T-cell (primary cell): ENCODE measurements at places on chromosomes 2 and 18.
A peak's percentile ranks its signal among the peaks of the same experiment; 100 is the strongest.

GRCh38 chr2:86492048-86492453 lies 50.9 kb downstream of the KDM3A start:
- DNase-seq, result no peak

GRCh38 chr2:37005118-37005868 lies 39.0 kb upstream of the STRN start:
- no peak for DNase-seq

DNA sequence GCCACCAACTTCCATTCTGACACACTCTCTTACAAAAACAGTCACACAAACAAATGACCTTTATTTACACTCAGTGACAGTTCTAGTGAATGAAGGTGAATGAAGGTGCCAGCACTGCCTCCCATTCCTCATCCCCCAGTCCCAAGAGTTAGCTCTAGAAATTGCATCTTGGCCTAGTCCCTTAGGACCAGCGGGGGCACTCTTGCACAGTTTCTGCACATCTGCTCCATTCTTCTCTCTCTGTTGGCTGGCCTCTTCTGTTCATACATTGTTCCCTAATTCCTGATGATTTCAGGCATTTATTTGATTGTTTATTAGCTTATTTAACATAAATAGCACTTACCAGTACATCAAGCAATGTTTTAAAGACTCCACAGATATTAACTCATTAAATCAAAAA lies 30.9 kb downstream of the GAREM1 start:
- no peak for DNase-seq

GRCh38 chr2:47226132-47226922 lies 71.2 kb upstream of the STPG4 start:
- no peak for DNase-seq

GRCh38 chr2:23286758-23287704 lies 97.9 kb upstream of the KLHL29 start:
- DNase-seq, result no peak

- no peak for DNase-seq
Measured at GRCh38 chr2:39483534-39483933, 46.4 kb upstream of the MAP4K3 start.

- no peak for DNase-seq
Measured at GRCh38 chr2:230234845-230235244, 9.3 kb downstream of the SP140 start.

GRCh38 chr2:39696101-39696553 lies 30.4 kb downstream of the TMEM178A start:
- DNase-seq, result no peak

- no peak for DNase-seq
Measured at GRCh38 chr2:20600756-20601325, 50.1 kb downstream of the HS1BP3 start.

GRCh38 chr18:11150271-11150615 lies 874 bp upstream of the PIEZO2 start:
- no peak for DNase-seq

DNA sequence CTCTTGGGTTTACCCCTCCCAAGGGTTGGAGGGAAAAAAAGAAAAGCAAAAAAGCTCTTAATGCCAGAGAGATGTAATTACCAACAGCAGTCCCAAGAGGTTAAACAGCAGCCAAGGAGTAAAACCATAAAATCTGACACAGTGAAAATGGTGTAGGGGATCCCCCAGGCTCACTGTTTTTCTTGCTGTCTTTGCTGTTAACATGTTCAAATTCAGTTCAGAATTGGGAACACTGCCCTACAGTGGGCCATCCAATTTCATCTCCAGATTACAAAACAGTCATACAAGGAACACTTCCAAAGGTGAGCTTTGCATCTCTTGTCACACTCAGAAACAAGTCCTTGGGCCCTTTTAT lies 54.5 kb downstream of the PLEKHM3 start:
- DNase-seq, result no peak

GRCh38 chr2:57437077-57437476 lies 609.5 kb upstream of the VRK2 start:
- no peak for DNase-seq

DNA sequence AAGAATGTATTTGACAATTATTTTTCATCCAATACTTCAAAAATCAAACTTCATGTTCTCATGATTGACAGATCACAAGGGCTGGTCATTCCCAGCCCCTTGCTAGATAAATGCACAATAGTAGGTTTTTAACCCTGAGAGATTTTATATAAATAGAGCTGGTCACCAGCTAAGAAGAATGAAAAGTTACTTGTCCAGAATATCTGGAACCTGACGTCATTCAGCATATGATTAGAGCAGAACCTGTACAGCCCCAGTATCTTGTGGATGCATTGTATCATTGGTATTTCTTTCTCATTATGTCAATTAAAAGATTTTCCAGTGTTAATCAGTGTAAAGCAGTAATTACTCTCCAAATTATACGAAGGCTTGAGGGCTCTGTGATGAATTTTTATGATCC lies 202.8 kb upstream of the RND3 start:
- no peak for DNase-seq

DNA sequence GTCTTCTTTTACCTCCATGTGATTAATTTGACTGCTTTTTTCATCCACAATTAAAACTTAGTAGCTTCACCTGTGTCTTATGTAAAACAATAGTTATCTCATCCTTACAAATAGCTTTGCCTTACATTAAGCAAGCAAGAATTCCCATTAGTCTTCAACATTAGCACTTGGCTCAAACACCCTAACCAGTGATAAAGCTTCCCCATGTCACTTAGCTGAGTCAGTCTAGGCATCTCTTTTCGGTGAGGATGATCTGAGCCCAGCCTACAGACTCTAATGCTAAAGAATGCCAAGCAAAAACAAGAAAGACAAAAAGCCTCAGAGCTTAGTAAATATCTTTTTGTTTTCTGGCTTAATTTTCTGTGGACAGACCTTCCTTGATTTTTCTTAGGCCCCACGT lies 26.1 kb downstream of the GAD1 start:
- no peak for DNase-seq

DNA sequence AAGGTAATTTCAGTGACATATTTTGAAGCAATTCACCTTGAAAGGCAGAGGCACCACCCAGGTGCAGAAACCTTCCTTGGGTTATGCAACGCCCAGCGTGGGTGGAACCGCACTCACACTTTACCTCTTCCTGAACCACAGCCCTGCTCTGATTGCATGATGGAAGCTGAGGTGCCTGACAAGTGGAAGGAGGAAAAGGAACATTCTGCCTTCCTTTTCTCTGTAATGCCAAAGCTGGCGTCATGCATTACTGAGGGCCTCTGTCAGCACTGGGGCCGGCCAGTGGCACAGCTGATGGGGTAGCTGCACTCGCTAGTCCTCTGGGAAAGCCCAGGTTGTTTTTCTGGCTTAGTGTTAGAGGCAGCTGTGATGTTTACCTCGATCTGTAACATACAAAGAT lies 266.5 kb downstream of the NEDD4L start:
- DNase-seq, result peak; percentile 56

DNA sequence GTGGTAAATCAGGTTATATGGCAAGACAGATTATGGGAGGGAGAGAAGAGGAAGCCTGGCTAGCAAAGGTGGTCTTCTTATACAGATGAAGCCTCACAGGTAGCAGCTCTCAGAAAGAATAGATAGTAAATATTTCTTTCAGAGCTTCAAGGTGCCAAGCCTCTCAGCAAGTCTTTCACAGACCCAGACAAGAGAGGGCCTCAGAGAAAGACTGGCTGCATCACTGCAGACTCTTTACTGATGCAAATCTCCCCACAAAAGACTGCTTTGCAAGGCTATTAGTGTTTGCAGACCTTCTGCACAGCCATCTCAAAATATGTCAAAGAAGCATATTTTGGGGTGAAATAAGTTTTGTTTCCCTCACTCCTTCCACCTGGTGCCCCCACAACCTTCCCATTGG lies 372.4 kb upstream of the RND3 start:
- no peak for DNase-seq

- no peak for DNase-seq
Measured at GRCh38 chr2:12051831-12052230, 305.4 kb downstream of the LPIN1 start.

DNA sequence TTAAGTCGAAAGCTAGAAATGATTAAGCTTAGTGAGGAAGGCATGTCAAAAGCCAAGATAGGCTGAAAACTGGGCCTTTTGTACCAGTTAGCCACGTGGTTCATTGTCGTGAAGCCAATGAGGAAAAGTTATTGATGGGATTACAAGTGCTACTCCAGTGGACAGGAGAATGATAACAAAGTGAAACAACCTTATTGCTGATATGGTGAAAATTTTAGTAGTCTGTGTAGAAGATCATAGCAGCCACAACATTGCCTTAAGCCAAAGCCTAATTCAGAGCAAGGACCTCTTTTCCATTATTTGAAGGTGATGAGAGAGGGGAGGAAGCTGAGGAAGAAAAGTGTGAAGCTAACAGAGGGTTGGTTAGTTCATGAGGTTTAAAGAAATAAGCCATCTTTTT lies 24.1 kb upstream of the RAMP1 start:
- DNase-seq, result no peak

- DNase-seq, result no peak
Measured at GRCh38 chr2:15936277-15937104, 3.9 kb upstream of the MYCN start.

DNA sequence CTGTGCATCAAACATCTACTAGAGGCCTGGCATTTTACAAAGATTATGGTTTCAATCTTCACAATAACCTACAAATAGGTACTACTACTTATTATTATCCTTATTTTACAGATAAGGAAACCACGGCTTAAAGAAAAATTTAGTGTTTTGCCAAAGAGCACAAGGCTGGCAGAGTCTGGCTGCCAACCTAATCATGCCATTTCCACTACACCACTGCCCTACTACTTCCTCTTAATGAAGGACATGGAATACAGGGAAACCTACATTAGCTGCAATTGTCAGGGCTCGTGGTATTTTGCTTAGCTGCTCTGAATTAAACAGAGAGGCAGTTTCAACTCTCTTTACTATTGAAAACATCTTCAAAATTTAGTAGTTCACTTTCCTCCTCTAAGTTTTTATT lies 5.9 kb downstream of the MBOAT2 start:
- no peak for DNase-seq

GRCh38 chr2:221372159-221372884 lies 199.8 kb downstream of the EPHA4 start:
- no peak for DNase-seq

DNA sequence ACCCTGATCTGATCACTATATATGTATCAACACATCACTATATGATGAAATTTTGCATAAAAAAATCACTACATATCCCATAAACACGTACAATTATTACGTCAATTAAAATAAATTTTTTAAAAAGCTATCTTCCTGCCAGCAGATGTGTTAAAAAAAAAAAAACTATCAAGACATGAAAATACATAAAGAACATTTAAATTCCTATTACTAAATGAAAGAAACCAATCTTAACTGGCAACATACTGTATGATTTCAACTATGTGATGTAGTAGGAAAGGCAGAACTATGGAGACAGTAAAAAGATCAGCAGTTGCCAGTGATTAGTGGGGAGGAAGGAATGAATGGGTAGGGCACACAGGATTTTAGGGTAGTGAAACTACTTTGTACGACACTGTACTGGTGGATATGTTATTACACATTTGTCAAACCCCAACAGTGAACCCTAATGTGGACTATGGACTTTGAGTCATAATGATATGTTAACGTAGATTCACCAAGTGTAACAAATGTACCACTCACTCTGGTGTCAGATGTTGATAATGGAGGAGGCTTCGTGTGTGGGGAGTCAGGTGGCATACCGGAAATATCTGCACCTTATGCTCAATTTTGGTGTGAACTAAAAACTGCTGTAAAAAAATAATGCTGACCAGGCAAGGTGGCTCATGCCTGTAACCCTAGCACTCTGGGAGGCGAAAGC lies 27.4 kb downstream of the USP34 start:
- DNase-seq, result no peak

- DNase-seq, result no peak
Measured at GRCh38 chr2:9106338-9107167, 100.1 kb upstream of the ASAP2 start.

DNA sequence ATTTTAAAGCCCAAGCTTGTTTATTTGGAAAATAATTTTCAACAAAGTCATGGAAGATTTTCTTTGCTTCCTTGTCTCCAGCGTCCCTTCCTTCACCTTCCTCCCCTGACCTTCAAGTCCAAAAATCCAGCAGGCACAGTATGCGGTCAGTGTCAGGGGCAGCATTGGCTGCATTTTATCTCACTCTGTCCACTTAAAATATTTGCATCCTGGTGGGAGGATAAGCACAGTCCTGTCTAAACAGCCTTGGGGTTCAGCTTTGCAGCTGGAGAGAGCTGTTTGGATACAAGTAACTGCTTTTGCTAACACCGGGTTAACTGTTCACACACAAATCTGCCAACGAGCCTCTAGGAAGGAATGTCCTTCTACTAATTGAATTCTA lies 318.1 kb downstream of the PDE11A start:
- no peak for DNase-seq

DNA sequence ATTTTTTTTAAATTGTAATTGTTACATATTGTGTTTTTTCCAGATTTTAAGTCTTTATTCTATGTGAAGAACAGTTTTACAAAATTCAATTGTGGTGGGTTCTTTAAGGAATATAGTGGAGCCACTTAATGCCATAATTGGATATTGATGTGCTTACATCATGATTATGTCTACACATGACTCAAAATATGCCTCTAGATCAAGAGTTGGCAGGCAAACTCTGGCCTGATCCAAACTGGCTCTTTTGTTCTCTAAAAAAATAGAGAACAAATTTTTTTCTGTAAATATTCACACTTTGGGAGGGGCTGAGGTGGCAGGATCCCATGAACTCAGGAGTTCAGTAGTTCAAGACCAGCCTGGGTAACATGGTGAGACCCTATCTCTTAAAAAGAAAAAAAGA lies 8.3 kb downstream of the EHBP1 start:
- no peak for DNase-seq

GRCh38 chr2:106038601-106039375 lies 155.3 kb downstream of the UXS1 start:
- no peak for DNase-seq

- no peak for DNase-seq
Measured at GRCh38 chr2:88829607-88830463, 138.4 kb downstream of the RPIA start.

DNA sequence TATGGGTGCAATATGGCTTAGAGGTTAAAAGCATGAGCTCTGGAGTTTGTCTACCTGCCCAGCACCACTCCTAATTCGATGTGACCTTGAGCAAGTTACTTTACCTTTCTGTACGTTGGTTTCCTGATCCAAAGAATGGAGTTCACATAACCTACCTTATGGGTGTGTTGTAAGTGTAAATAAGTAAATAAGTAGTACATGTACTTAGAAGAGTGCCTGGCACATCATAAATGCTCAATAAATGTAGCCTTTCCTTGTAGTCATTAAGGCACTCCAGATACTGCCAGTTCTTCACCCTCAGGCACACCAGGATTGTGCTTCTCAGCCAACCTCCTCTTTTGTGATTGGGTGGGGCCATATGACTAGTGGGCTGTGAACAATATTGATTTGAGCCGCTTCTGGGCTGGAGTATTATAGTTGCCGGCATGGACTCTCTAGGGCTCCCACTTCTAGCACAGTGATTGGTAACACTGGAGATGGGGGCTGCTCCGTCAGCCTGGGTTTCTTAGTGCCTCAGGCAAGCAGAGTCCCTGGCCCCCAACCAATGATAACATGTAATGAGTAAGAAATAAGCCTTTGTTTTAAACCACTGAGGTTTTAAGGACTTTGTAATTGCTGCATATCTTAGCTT lies 101.7 kb upstream of the NOSTRIN start:
- no peak for DNase-seq
